ENCODE measurements at places on chromosomes 4 and X.

DNA sequence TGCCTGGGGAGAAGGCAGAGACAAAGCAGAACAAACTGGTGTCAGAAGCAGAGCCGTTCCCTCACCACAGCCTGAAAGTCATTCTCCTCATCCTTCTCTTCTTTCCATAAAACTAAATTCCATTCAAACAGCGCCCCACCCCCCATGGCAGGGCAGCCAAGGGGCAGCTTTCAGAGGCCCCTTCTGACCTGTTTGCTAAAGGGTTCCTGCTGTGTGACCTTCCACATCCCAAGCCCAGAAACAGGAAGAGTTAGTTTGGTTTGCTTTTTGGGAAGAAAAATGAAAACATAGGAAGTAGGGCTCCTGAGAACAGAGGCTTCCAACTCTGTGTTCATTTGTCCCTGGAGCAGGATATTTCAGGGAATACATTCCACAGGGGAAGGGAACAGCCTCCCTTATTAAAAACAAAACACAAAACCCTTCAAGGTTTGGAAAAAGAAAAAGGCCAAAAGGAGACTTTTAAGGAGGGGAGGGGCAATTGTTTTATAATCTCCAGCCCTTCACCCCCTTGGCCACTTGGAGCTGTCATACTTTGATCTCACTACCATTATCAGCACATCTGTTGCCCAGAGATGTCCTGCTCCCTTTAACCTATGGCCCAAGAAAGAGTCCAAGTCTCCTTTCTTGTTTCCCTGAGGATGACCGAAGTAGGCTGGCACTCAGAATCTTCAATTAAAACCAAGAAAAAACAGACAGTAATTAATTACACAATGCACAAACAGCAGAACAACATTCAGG lies 25.3 kb downstream of the STARD8 start:
- DNase-seq: no peak

GRCh38 chr4:92172203-92172602 lies 131.6 kb upstream of the GRID2 start:
- no peak for DNase-seq

GRCh38 chr4:38105475-38106220 lies 145.4 kb downstream of the PTTG2 start:
- no peak for DNase-seq

DNA sequence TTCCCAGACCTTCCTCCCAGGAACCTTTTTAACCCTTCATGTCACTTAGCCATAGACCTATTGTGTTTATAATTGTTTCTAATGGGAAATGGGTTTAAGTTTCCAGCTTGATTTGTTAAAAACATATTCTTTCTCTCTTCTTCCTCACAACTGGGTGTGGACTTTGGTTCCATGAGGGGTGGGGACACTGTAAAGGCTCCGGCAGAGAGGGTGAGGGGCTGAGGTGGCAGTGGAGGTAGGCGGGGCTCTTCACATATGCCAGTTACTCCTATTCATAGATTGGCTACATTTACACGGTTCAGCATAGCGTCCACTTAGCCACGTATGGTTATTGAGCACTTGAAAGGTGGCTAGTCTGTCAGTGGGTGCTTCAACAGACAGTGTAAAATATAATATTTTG lies 7.8 kb downstream of the INTS6L start:
- no peak for DNase-seq

- no peak for DNase-seq
Observed at GRCh38 chr4:76120199-76120598, 28.0 kb downstream of the NUP54 start.

- DNase-seq: peak; percentile 75
Observed at GRCh38 chrX:53714580-53715345, 28.2 kb upstream of the HUWE1 start.

DNA sequence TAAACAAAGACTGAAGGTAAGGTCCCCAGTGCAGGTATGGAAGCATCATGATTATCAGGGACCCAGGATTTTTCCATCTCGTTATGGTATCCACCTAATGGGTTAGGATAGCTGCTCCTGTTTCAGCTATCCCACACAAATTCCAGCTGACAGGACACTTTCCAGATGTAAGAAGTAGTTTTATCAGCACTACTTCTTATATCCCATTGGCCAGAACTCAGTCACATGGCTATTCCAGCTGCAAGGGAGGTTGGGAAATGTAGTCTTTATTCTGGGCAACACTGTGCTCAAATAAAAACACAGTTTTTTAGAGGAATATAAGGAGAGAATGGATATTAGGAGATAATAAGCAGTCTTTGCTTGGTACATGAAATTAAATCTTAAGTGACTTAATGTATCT lies 96.7 kb downstream of the SRPX start:
- DNase-seq: no peak

DNA sequence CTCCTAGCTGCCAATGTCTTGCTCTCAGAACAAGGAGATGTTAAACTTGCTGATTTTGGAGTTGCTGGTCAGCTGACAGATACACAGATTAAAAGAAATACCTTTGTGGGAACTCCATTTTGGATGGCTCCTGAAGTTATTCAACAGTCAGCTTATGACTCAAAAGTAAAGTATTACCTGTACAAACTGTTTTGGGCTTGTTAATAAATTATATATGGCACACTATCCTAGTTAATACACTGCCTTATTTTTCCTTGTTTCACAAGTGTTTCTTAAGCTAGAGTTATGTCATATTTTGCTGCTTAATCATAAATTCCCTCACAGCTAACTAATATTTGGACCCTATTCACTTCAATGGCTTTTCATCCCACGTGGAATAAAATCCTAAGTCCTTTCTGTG lies 45.3 kb downstream of the STK26 start:
- DNase-seq: no peak

GRCh38 chr4:94271248-94271647 lies 63.6 kb downstream of the SMARCAD1 start:
- DNase-seq: no peak

DNA sequence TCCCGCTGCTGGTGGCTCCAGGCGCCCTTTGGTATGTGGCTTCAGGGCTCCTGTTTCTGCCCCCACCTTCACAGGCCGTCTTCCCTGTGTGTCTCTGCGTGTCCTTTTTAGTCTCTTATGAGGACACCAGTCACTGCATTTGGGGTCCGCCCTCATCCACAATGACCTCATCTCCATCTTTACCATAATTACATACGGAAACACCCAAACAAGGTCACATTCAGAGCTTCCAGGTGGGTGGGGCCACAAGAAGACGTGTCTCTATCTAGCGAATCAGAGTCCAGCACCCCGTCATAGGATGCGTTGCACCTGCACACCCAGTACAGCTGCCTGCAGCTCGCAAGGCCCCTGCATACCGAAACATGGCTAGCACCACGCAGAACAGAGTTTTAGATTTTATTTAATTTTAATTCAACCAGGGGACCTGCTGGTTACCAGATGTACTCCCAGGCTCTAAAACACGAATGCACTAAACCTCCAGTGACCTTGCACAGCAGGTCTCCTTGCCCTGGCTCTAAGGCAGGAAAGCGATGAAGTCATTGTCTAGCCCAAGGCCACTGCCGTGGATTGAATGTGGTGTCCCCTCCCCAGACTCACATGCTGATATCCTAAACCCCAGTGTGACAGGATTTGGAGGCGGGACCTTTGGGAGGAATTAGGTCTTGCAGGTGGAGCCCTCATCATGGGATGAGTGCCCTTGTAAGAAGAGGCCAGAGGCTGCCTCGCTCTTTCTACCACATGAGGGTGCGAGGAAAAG lies 30.3 kb downstream of the ABLIM2 start:
- DNase-seq: no peak

GRCh38 chr4:83112678-83113428 lies 1.7 kb downstream of the PLAC8 start:
- peak; percentile 45 for DNase-seq

DNA sequence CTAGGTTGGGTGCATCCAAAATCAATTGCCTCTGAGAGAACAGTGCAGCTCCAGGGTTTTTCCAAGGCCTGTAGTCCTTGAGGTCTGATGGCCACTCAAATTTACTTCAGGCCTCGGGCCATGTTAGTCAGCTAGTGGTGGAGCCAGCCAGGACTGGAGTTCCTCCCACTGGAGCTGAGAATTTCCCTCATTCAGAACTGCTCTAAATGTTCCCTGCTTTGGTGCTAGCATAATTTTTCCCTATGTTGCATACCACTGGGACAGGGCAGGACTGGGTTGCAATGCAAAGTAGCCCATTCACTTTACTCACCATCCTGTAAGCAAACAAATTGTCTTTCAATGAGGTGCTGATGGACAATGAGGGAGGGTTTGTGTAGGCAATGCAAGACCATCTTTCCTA lies 146.0 kb upstream of the ZXDB start:
- DNase-seq: no peak

DNA sequence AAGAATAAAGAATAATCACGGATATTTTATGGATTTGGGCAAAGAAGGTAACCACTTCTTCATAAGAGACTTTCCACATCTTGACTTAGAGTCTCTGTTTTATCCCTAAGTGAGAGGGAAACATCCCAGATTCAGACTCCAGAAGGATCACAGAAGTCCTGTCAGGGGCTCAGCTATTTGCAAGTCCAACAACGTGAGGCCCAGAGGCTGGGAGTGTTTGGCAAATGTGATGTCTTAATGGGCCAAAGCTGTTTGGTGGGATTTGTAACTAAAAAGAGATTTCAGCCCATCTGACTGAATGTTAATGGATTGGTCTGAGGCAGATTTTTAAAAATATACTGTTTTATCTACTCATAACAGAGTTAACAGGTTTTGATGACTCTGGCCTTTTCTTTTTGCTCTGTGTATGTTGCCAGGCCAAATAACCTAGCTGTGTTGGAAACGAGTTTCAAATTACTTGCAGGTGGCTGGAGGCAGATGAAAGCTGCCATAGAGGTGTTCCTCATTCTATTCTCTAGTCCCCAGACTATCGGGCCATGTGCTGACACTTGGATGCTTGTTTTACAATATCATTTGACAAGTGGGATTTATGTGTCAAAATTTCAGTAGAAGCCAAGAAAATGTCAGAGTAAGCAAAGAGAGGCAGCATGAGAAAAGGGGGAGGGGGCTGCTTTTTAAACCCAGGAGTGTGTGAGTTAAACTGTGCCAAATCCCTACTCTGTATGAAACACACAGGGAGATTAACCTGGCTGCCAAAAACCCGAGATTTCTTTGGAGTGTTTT lies 330.9 kb downstream of the DCHS2 start:
- no peak for DNase-seq

- DNase-seq: no peak
Observed at GRCh38 chr4:140851032-140851636, 94.9 kb upstream of the TBC1D9 start.

- no peak for DNase-seq
Observed at GRCh38 chr4:153207567-153207966, 3.3 kb downstream of the TRIM2 start.

GRCh38 chr4:86032476-86033022 lies 327.3 kb downstream of the MAPK10 start:
- DNase-seq: no peak

GRCh38 chr4:164109503-164109902 lies 615.0 kb downstream of the TMA16 start:
- no peak for DNase-seq

GRCh38 chr4:75547647-75548387 lies 8.0 kb upstream of the ODAPH start:
- DNase-seq: no peak

GRCh38 chrX:54439960-54440871 lies at the start of gene TSR2:
Gene TSR2, plus strand, starts transcription at chrX:54440404. Its CDS starts 18 bp downstream, at chrX:54440422.
- DNase-seq: peak; percentile 78

GRCh38 chrX:136572030-136572429 lies 40.0 kb downstream of the VGLL1 start:
- DNase-seq: no peak
